ENCODE measurements at places on chromosomes 2 and 18.
A peak's percentile ranks its signal among the peaks of the same experiment; 100 is the strongest.

DNA sequence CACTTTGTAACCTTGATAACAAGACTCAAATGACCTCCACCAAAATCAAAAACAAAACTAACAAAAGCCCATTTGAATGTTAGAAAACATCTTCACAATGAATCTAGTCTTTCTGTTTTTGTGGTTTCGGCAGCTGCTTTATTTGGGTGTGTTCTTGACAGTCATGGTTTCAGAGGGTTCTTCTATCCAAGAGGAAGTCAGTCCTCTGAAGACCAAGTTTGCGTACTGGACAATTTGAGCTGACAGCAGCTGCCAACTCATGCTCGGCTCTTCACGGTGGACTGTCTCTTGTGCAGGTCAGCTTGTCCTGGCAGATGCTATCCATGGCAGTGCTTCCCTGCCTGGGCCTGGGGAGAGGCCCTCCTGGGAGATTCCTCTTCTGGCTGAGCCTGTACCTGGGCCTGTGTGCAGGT, 91.0 kb downstream of the TMEM17 start:
- DNase-seq, result no peak

GRCh38 chr2:137021763-137022162, 256.4 kb downstream of the THSD7B start:
- DNase-seq, result no peak

DNA sequence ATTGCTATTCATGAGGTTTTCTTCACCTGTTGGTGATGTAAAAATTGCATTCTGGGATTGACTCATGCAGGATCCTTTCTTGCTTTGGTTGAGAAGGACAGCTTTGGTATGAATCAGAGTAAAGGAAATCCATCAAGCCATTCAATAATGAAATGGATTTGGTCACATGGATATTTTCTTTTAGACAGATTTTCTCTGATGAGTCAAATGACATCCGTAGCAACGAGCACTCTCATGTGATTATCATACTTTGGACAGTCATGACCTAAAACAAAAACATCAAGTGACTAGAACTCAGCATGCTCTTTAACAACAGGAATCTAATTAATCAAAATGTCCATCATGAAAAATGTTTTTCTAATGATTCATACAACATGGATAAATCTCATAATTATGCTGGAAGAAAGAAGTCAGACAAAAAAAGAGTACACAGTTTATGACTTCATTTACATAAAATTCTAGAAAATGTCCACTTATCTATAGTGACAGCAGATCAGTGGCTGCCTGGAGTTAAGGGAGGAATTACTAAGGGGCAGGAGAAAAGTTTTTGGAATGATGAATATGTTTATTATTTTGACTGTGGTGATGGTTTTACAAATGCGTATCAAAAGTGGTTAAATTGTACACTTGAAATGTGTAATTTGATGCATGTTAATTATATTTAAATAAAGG, 30.7 kb downstream of the TRAK2 start:
- DNase-seq, result no peak

GRCh38 chr2:229160180-229160579, 110.9 kb downstream of the PID1 start:
- DNase-seq, result no peak

- DNase-seq, result no peak
Measured at GRCh38 chr18:336713-337112, 68.9 kb upstream of the THOC1 start.

GRCh38 chr18:74546007-74546406, 11.7 kb downstream of the CNDP1 start:
- no peak for DNase-seq

GRCh38 chr2:71552356-71552755, 99.0 kb downstream of the DYSF start:
- no peak for DNase-seq

- DNase-seq, result no peak
Measured at GRCh38 chr2:84700006-84700405, 180.9 kb downstream of the TRABD2A start.

- no peak for DNase-seq
Measured at GRCh38 chr2:57906152-57906732, 140.4 kb upstream of the VRK2 start.

- DNase-seq, result no peak
Measured at GRCh38 chr2:120551522-120551921, 184.1 kb upstream of the GLI2 start.

GRCh38 chr18:13558124-13558523, 168.2 kb downstream of the FAM210A start:
- no peak for DNase-seq

GRCh38 chr18:76265497-76266235, 229.4 kb downstream of the ZNF516 start:
- DNase-seq, result no peak

DNA sequence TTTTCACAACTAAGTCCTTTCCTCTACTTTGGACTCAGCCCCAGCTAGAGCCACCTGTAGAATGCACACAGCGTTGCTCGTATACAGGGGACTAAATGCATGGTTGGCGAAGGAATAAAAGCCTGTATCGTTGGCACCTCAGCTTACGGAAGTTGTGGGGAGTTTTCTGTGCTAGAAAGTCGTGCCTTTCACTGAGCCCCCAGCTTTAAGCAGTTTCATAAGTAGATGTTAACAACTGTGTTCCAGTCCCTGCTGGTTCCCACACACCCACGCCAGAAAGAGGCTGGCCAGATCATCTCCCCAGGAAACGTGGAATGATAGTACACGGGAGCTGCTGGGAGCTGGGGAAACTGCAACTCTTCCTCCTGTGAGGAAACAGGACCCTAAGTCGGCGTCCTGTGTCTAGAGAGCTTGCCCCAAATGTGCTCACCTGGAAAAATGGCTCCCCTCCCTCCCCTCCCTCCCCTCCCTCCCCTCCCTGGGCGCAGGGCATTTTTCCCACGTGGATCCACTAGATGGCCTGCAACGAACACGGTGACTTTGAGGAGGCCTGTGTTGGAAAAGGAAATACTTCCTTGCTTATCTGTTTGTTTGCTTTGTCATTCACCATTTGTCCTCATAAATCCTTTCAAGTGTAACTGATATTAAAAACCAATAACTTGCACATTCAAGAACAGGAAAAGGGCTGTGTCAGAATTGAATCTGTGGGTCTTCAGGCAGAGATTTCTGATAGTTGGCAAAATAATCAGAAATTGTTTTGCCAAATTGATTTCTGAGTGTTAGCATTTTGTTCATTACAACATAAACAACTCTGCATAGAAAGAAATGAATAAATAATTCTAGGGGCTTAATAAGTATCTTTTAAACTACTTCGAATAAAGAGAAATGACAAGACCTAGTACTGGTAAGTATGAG, 43.9 kb upstream of the RFX8 start:
- DNase-seq, result peak; percentile 53

GRCh38 chr2:12005886-12006681, 259.7 kb downstream of the LPIN1 start:
- no peak for DNase-seq

GRCh38 chr2:197828464-197829135, 24.2 kb downstream of the PLCL1 start:
- DNase-seq, result no peak

DNA sequence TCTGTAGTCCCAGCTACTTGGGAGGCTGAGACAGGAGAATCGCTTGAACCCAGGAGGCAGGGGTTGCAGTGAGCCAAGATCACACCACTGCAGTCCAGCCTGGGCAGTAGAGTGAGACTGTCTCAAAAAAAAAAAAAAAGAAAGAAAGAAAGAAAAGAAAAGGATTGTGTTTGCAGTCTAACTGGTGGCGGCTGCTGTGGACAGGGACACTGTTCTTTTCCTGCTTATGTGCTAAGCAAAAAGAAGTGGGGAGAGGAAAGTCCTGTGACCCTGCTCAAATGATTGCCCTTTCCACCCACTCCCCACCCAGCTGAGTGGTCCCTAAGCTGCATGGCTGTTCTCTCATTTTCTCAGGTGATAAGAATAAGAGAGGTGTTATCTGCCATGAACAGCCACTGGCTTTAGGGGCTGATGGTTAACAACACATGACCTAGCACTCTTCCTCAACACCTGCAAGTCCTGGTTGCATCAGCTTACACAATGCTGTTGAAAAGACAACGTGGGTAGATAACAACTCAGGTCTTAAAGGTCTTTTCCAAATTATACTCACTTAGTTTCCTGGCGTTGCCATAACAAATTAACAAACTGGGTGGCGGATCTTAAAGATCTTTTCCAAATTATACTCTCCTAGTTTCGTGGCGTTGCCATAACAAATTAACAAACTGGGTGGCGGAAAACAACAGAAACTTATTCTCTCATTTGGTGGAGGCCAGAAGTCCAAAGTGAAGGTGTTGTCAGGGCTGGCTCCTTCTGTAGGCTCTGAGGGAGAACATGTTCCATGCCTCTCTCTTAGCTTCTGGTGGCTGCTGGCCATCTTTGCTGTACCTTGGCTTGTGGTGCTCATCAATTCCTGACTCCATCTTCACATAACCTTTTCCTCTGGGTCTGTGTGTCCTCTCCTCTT, 90.3 kb upstream of the RTN4 start:
- no peak for DNase-seq

- no peak for DNase-seq
Measured at GRCh38 chr2:108460345-108461037, 11.5 kb downstream of the GCC2 start.

DNA sequence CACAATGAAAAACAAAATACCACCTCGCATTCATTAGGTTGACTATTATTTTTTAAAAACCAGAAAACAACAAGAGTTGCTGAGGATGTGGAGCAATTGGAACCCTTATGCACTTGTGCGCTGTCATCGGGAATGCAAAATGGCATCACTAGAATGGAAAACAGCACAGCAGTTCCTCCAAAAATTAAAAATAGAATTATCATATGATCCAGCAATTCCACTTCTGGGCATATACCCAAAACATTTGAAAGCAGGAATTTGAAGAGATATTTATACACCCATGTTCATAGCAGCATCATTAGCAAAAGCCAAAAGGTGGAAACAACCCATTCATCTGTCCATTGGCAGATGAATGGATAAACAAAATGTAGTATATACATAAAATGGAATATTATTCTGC, 11.9 kb upstream of the NMUR1 start:
- DNase-seq, result no peak

- DNase-seq, result no peak
Measured at GRCh38 chr2:112197868-112198267, 57.0 kb downstream of the ZC3H8 start.

- peak; percentile 29 for DNase-seq
Measured at GRCh38 chr2:240933048-240933965, 27.2 kb downstream of the CROCC2 start.

DNA sequence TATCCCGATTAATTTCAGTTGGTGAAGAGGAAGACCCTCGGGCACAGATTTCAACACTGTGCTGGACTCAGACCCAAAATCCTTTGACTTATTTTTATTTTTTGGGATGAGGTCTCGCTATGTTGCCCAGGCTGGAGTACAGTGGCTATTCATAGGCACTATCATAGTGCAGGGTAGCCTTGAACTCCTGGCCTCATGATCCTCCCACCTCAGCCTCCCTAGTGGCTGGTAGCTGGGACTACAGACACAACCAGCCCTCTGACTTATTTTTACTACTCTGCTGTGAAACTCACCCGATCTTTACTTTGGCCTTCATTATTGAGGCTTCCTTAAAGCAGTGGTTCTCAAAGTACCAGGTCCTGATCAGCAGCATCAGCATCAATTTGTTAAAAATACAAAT, 18.2 kb upstream of the ADAM17 start:
- DNase-seq, result no peak

GRCh38 chr2:41004700-41005099, 552.8 kb upstream of the SLC8A1 start:
- DNase-seq, result no peak

Data from dorsolateral prefrontal cortex (tissue), 122 donors.